ENCODE measurements at places on chromosomes 1 and 21. TPM values are rescaled to one million over a fixed set of nuclear protein-coding genes. Genes with fewer than 3 reads are reported as not detected.
A peak's percentile ranks its signal among the peaks of the same experiment; 100 is the strongest.

GRCh38 chr1:3319874-3320245 lies 134.6 kb upstream of the ARHGEF16 start:
- no peak overlapping the region for H3K27ac ChIP-seq
- H3K4me3 ChIP-seq, result no peak overlapping the region
- peak; percentile 60 for DNase-seq
- H3K4me1 ChIP-seq, result peaks cover 7% of the 10 kb centered on the region

GRCh38 chr1:224435318-224435763 lies 744 bp upstream of the WDR26 start:
- peak overlapping the region; percentile 96 for H3K27ac ChIP-seq
- H3K4me1 ChIP-seq, result peaks cover 28% of the 10 kb centered on the region
- H3K4me3 ChIP-seq, result peak overlapping the region; percentile 83
- no peaks in the 10 kb centered on the region for H3K27me3 ChIP-seq
- peak; percentile 92 for DNase-seq

DNA sequence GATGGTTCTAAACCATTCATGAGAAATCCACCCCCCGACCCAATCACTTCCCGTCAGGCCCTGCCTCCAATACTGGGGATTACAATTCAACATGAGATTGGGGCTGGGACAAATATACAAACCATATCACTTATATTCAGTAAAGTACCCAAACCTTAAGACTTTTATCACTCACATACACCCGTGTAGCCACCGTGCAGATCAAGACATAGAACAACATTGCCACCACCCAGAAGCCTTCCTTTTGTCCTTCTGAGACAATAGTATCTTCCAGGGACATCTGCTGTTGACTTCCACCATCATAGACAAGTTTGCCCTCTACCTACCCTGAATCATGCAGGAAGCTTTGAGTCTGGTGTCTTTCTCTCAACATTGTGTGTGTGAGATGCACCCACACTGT lies 37.5 kb downstream of the CLIC6 start:
- no peak overlapping the region for H3K27ac ChIP-seq
- H3K4me3 ChIP-seq, result no peak overlapping the region
- peaks cover 37% of the 10 kb centered on the region for H3K4me1 ChIP-seq
- H3K27me3 ChIP-seq, result no peaks in the 10 kb centered on the region

DNA sequence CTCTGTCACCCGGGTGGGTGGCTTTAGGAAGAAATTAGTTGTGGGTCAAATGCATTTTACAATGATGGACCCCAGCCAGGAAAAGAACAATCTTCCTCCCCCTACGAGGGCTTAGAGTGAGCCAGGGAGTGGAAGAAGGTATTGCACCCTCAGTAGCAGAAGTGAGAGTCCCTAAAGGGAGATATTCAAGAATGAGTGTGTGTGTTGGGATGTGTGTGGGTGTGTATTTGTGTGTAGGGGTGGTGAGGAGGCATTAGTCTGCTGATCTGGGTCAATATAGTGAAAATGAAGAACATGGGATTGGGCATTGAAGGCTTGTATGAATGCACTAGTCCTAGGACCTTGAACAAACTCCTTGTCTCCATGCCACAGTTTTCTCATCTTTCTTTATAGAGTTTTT lies 85.2 kb upstream of the RUNX1 start:
- no peak for DNase-seq
- no peak overlapping the region for H3K27ac ChIP-seq
- H3K36me3 ChIP-seq, result no peaks in the 10 kb centered on the region
- no peaks in the 10 kb centered on the region for H3K27me3 ChIP-seq
- no peak overlapping the region for H3K4me3 ChIP-seq
- peaks cover 27% of the 10 kb centered on the region for H3K4me1 ChIP-seq

PROX1 gene
- total RNA-seq, result under 0.01 TPM

Measured in GM23248 (cell line).